PC-9 (cell line): ENCODE measurements at places on chromosomes 7 and 10.

DNA sequence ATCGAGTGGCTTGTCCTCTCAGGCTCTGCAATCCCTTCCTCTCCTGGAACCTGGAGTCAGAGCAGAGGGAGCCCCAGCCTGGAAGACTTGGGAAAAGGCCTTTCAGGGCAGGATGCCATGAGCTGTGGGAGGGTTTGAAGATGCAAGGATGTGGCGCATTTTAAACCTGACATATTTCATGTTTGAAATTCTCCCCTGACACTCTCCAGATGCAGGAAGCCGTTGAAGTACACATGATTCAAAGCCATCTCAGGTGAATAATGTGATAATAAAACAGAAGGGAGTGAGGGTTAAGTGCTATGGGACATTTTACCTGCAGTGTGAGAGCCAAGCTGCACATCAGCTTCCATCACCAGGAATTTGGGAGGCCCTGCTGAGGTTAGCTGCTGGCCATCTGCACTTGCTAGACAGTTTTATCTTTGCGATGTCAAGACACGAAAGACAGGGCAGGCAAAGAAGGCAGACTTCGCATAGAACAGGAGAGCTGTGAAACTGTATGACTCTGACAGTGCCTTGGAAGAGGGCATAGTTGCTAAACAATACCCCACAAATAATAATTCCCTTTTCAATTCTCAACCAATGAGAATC lies 159.1 kb upstream of the GDF10 start:
- no peak for DNase-seq

- DNase-seq, result no peak
Measured at GRCh38 chr7:34011696-34012095, 106.4 kb downstream of the BMPER start.

GRCh38 chr10:108462005-108462404 lies 1297.5 kb upstream of the SORCS1 start:
- no peak for DNase-seq

DNA sequence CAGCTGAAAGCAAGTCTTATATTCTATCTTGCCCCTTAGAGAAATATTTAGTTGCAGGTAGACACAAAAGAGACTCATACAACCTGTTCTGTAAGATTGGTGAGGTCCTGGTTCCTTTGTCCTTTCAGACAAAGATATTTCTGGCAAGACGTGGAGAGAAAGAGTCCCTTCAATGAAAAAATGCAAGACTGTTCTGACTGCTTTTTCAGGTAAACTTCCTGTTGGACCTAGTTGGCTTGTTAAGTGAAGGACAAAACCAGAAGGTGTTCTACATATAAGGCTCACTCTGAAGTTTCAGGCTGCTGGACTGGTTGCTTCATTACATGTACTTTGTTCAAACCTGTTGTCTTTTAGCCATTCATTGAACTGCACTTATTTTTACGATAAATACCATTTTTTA lies 119.0 kb upstream of the PTPRZ1 start:
- DNase-seq, result no peak

GRCh38 chr10:50395851-50396250 lies 144.5 kb upstream of the ASAH2 start:
- no peak for DNase-seq

- no peak for DNase-seq
Measured at GRCh38 chr10:59708816-59709394, 745 bp downstream of the SLC16A9 start.

- no peak for DNase-seq
Measured at GRCh38 chr7:130956417-130957136, 222.6 kb upstream of the KLF14 start.

- DNase-seq, result no peak
Measured at GRCh38 chr7:40230101-40230500, 95.3 kb downstream of the SUGCT start.

GRCh38 chr7:73894733-73895551 lies 34.0 kb downstream of the TMEM270 start:
- DNase-seq, result peak; percentile 79

DNA sequence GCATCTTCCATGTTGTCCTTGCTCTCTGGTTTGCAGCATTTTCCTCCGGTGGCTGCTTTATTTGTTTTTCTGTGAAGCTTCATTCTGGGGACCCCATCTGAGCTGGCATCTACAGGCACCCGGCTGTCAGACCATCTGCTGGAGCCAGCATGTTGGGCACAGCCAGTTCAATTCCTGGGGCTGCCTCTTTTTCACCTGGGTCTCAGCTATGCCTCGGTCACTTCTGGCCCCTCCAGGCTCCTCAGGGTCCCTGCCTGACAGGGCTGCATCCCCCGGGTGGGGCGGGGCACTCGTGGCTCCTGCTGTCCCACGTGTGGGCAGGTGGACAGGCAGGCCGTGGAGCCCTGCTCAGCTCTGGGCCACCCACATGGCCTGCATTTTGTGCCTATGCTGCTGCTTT lies 8.1 kb downstream of the SCART1 start:
- DNase-seq, result no peak

- no peak for DNase-seq
Measured at GRCh38 chr7:82263920-82264782, 179.4 kb downstream of the CACNA2D1 start.

GRCh38 chr10:103800789-103801540 lies 54.4 kb downstream of the SH3PXD2A start:
- peak; percentile 60 for DNase-seq

- no peak for DNase-seq
Measured at GRCh38 chr10:46014683-46015405, 15.6 kb downstream of the NCOA4 start.

DNA sequence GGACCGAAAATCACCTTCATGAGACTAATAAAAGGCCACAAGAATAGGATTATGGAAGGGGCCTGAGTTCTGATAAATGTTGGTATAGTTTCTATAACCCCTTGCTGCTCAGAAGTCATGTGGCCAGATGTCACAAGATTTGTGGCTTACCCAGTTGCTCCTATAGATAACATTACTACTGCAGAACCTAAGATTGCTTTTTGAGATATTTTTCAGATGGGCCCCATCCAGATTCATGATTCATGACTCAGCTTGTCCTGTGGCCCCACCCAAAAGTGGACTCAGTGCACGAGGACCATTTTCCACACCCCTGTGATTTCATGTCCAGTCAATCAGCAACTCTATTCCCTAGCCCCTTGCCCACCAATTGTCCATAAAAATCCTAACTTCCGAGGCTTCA lies 209.0 kb downstream of the ACTR3B start:
- no peak for DNase-seq

- peak; percentile 11 for DNase-seq
Measured at GRCh38 chr7:108611268-108611667, 41.6 kb downstream of the DNAJB9 start.

GRCh38 chr7:80036107-80036506 lies 98.5 kb upstream of the GNAI1 start:
- DNase-seq, result no peak

DNA sequence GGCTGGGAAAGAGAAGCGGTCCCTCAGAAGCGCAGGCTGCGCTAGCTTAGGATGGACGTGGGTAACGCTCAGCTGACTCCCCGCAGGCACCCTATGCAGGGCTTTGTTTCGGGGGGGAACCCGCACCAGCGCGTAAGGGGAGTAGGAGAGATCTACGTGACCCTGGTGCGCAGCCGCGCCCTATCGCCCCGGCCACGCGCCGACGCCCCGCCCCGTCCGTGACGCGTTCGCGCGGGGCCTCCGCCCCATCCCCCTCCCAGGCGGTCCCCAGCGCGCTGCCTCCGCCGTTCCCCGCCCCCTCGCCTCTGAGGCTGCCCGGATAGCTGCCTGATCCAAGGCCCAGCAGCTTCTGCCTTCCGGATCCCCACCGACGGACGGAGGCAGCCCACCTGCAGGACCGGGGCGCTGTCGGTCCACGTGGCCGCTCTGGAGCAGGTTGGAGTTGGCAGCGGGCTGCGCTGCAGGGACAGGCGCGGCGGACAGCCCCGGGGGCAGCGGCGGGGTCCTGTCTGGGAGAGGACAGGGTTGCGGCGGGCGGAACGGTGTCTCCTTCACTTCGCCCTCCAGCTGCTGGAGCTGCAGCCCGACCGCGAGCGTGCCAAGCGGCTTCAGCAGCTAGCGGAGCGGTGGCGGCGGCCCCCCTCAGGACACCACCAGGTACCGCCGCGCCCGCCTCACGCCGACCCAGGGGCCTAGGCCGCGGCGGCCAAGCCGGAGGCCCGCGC lies at the start of gene VDAC2:
VDAC2 (plus strand) TSS at position 515 of the 725 bp plus-strand sequence. CDS start 363 bp downstream, outside the sequence.
- peak; percentile 62 for DNase-seq

GRCh38 chr10:14801723-14802122 lies 27.0 kb upstream of the FAM107B start:
- DNase-seq, result no peak

DNA sequence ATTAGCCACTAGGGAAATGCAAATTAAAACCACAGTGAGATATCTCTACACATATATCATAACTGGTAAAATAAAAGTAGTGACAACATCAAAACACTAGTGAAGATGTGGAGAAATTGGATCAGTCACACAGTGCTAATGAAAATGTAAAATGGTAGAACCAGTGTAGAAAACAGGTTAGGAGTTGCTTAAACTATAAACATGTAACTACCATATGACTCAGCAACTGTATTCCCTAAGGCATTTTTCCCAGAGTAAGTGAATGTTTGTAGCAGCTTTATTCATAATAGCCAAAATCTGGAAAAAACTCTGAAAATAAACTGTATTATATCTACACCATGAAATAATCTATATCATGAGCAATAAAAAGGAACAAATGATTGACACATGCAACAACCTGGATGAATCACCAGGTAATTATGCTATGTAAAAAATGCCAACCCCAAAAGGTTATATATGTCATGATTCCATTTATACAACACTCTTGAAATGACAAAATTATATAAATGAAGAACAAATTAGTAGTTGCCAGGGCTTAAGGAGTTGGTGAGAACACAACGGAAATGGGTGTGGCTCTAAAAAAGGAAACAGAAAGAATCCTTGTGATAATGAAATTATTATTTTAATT lies 22.8 kb downstream of the SLC25A40 start:
- no peak for DNase-seq

- DNase-seq, result no peak
Measured at GRCh38 chr10:54585572-54585971, 215.5 kb downstream of the PCDH15 start.

GRCh38 chr7:47386273-47386835 lies 195.6 kb downstream of the TNS3 start:
- DNase-seq, result no peak

GRCh38 chr7:30247541-30248401 lies 36.6 kb upstream of the ZNRF2 start:
- no peak for DNase-seq

- no peak for DNase-seq
Measured at GRCh38 chr7:45659496-45660139, 85.5 kb downstream of the ADCY1 start.

GRCh38 chr7:111470998-111471397 lies 91.3 kb downstream of the IMMP2L start:
- DNase-seq, result no peak

GRCh38 chr10:71801361-71801760 lies 28.0 kb upstream of the VSIR start:
- DNase-seq, result no peak

- no peak for DNase-seq
Measured at GRCh38 chr10:112526906-112527305, 79.9 kb downstream of the VTI1A start.

DNA sequence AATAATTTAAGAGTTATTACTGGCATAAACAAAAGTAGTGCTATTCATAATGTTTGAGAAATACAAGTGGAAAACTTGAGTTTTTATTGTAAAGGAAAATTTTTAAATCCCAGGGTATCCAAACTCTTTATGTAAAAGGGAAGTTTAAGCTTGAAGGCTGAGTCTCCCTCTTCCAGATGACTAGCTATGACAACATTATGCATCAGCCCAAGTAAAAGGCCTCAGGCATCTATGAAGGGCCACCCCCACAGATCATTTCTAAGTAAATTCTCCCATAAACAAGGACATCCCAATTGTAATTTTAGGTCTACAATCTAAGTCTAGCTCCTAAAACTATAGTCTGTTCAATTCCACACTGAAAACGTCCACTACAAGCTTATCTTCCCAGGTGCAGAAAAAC lies 166.2 kb upstream of the STEAP1 start:
- no peak for DNase-seq

- peak; percentile 94 for DNase-seq
Measured at GRCh38 chr7:128890306-128891109, 20.0 kb downstream of the KCP start.

GRCh38 chr7:12685550-12685949 lies 1.9 kb upstream of the ARL4A start:
- peak; percentile 56 for DNase-seq

DNA sequence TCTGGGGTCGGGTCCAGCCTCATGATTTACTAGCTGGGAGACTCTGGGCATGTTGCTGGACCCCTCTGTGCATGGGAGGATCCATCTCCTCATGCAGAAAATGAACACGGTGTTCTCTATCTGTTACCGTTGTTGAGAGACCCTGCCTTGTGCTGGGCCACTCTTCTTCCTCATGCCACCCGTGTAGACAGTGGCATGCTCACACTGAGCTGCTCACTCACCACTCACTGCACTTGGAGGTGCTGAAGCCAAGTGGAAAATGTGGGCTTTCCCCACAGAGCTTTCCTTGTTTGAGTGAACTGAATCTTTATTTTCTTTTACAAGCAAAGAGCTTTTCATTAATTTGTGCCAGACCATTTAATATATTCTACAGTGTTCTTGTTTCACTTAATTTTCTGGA lies 77.5 kb upstream of the GDF10 start:
- no peak for DNase-seq

DNA sequence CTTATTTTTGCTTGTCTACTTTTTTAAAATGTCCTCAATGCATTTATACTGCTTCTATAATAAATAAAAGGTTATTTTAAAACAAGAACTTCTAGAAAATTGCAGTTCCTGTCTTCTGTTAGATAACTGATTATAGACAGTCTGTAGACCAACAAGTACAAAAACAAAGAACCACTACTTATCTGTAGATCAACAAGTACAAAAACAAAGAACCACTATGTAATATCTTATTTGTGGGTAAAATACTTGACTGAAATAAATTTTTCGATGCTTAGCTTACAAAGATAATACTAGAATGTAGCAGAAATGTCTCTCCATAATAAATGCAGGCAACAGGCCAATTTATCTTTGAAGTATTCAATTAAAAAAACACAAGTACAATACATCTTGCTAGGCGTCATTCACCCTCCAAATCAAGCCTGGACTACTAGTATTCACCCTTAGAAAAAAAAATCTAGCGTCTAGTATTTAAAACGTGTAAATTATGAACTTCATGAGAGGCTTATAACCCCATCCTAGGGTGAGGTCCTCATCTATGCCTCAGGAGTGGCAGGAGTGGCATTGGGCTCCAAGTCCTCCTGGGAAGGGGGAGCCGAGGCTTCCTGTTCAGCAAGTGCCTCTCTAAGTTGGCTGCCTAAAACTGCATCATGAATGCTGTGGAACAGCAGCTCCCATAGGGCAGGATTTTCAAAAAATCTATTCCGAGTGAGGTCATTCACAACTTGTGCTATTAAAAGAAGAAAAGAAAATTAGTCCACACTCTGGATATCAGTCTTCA lies 26.6 kb downstream of the PSMC2 start:
- DNase-seq, result no peak
